Fibroblast of skin of right quadriceps (primary cell): ENCODE measurements at places on chromosomes 6 and 20.

DNA sequence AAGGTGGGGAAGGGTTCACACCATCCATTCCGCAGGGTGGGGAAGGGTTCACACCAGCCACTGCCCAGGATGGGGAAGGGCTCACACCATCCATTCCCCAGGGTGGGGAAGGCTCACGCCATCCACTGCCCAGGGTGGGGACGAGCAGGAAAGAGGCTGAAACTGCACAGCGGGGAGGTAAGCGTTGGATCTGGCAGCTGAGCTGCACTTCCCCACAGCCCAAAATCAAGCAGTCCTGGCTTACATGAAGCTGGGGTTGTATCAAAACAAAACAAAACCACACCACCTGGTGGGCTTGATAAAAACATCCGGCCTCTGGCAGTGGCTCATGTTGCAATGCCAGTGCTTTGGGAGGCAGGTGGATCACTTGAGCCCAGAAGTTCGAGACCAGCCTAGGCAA, 268.5 kb downstream of the TAF4 start:
- no peak for DNase-seq

GRCh38 chr20:16475225-16475624, 98.0 kb downstream of the KIF16B start:
- DNase-seq, result peak; percentile 16

DNA sequence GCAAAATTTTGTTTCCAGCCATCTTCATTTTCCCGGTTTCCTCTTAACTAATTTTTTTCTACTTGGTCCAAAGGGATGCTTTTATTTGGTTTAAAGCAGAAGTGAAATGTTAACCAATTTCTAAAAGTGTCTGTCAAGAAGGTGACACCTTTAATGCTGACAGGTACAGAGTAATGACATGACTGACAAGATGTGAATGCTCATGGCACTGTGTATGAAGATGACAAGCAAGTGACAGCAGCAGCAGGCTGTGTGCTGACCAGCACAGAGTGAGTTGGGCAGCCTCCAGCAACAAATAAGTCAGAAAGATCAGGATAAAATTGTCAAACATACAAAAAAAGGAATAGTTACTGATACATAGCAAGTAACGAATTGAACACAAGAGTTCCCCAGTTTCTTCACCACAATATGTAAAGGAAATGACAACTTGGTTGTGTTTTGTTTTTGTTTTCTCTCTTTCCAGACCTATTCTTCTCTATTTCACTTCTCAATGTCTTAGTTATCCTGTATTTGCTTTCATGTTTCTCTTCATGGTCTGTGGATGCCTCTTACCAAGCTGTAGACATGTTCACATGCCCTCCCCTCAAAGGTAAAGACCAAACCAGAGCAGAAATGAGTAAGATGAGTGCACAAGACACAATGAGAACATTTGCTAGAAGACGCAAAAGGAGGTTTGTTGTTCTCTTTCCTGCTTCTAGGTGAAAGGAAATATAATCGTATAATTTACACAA, 174.9 kb downstream of the FRK start:
- DNase-seq, result no peak

- DNase-seq, result no peak
Observed at GRCh38 chr20:61932711-61933480, 132.8 kb downstream of the TAF4 start.
